ENCODE measurements at places on chromosomes 1 and 21. TPM values are rescaled to one million over a fixed set of nuclear protein-coding genes. Genes with fewer than 3 reads are reported as not detected.

Gene MR1
- total RNA-seq: 19.2 TPM

Gene S100A8
- 33.5 TPM for total RNA-seq

Gene FAM163A
- not detected for total RNA-seq

Gene TCEA3
- 11.3 TPM for total RNA-seq

Gene KCNAB2
- 17.9 TPM for total RNA-seq

Gene RGS16
- total RNA-seq: 8.1 TPM

Gene CHRM3
- total RNA-seq: 0.85 TPM

Gene RPTN
- total RNA-seq: not detected

DNA sequence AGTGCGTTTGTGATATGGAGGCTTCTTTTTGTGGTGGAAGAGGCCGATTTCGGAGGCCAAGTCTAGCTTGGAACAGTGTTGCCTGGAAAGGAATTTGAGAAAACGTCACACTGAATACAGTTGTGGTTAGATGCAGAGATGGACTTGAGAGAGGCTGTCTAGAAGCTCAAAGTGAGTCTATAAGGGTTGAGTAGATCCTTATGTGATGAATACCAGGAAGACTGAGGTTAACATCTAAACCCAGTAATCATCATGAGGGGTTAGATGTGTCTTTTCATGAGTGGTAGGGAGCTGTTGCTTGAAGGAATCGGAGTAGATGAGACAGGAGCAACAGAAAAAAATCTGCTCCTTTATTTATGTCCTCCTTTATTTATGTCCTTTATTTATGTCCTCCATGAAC, 114.6 kb upstream of the IVNS1ABP start:
- H3K4me1 ChIP-seq: peaks cover 3% of the 10 kb centered on the region
- no peak for DNase-seq
- H3K36me3 ChIP-seq: no peaks in the 10 kb centered on the region

- H3K27me3 ChIP-seq: no peaks in the 10 kb centered on the region
- H3K4me1 ChIP-seq: no peaks in the 10 kb centered on the region
- no peak within 1 kb of the TSS for H3K27ac ChIP-seq
- no peak for DNase-seq
Measured at GRCh38 chr21:30598802-30599201, at the start of gene KRTAP6-2. Gene KRTAP6-2, minus strand, starts transcription at chr21:30598902. Its CDS starts 28 bp downstream, at chr21:30598874.

GRCh38 chr1:222454782-222455181, 93.1 kb downstream of the HHIPL2 start:
- peak overlapping the region; percentile 12 for H3K4me3 ChIP-seq
- H3K27me3 ChIP-seq: no peaks in the 10 kb centered on the region
- DNase-seq: no peak
- no peaks in the 10 kb centered on the region for H3K4me1 ChIP-seq

DNA sequence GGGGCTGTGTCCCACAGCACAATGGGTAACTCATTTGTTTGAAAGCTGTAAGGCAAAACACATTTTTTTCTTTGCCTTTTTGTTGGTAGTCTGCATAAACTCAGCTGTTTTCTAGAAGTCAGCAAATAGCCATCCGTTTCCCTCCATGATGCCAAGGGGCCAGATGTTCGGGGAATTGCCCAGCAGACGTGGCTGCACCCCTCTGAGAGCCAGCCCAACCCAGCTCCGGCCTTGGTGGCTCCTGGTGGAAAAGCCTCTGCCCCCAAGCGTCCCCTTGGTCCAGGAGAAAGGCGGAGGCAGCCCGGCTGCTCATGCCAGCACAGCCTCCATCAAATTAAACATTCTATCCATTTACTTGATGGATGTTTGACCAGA, 58.4 kb upstream of the ADARB1 start:
- H3K4me3 ChIP-seq: no peak overlapping the region
- peaks cover 17% of the 10 kb centered on the region for H3K4me1 ChIP-seq

GRCh38 chr1:24424990-24425389, 9.4 kb downstream of the NIPAL3 start:
- no peaks in the 10 kb centered on the region for H3K36me3 ChIP-seq
- H3K4me3 ChIP-seq: no peak overlapping the region

GRCh38 chr1:225762444-225762843, 15.2 kb upstream of the SRP9 start:
- no peak overlapping the region for H3K4me3 ChIP-seq
- no peaks in the 10 kb centered on the region for H3K36me3 ChIP-seq
- no peak for DNase-seq
- peaks cover 31% of the 10 kb centered on the region for H3K4me1 ChIP-seq
- no peaks in the 10 kb centered on the region for H3K27me3 ChIP-seq
- peak overlapping the region; percentile 74 for H3K27ac ChIP-seq

- no peak for DNase-seq
- H3K4me3 ChIP-seq: no peak overlapping the region
- no peak overlapping the region for H3K27ac ChIP-seq
- no peaks in the 10 kb centered on the region for H3K27me3 ChIP-seq
- H3K36me3 ChIP-seq: no peaks in the 10 kb centered on the region
- no peaks in the 10 kb centered on the region for H3K4me1 ChIP-seq
Measured at GRCh38 chr1:165397944-165398343, 41.4 kb upstream of the LMX1A start.

GRCh38 chr21:44865561-44866280, 7.8 kb downstream of the PTTG1IP start:
- peaks cover 43% of the 10 kb centered on the region for H3K36me3 ChIP-seq
- H3K4me3 ChIP-seq: no peak overlapping the region
- DNase-seq: no peak
- H3K4me1 ChIP-seq: peaks cover 55% of the 10 kb centered on the region
- H3K27ac ChIP-seq: peak overlapping the region; percentile 9
- H3K27me3 ChIP-seq: no peaks in the 10 kb centered on the region

DNA sequence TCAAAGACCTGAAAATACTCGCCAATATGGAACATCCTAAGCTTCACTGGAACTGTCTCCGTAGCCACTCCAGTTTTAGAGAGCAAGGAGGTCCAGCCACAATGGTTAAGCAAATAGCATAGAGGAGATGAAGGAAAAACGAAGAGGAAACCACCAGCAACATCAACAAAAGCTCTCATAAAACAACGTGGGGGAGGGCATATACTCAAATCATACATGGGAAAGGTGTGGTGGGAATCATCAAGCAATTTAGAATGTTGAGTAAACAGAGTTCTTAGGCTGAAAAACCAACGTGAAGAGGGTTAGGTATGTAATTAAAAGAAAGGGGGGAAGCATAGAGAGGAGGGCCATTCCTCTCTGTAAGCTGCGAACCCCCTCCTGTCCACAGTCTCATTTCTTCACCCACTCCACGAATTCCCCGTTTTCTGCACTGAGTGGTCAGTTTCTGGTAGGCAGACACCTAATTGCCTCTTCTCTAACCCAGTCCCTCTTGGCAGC, 1.0 kb downstream of the TMEM59 start:
- H3K27ac ChIP-seq: peak overlapping the region; percentile 96
- no peaks in the 10 kb centered on the region for H3K36me3 ChIP-seq
- H3K27me3 ChIP-seq: no peaks in the 10 kb centered on the region
- peaks cover 48% of the 10 kb centered on the region for H3K4me1 ChIP-seq

- no peaks in the 10 kb centered on the region for H3K4me1 ChIP-seq
- H3K4me3 ChIP-seq: no peak overlapping the region
- H3K36me3 ChIP-seq: no peaks in the 10 kb centered on the region
- no peak overlapping the region for H3K27ac ChIP-seq
Measured at GRCh38 chr21:18424276-18424675, 20.7 kb upstream of the TMPRSS15 start.

GRCh38 chr21:45615145-45615711, 28.3 kb upstream of the PCBP3 start:
- no peaks in the 10 kb centered on the region for H3K36me3 ChIP-seq
- H3K4me3 ChIP-seq: no peak overlapping the region
- no peaks in the 10 kb centered on the region for H3K4me1 ChIP-seq

- H3K36me3 ChIP-seq: peaks cover 2% of the 10 kb centered on the region
- H3K4me3 ChIP-seq: no peak overlapping the region
- H3K27me3 ChIP-seq: no peaks in the 10 kb centered on the region
- DNase-seq: no peak
- H3K4me1 ChIP-seq: no peaks in the 10 kb centered on the region
Measured at GRCh38 chr1:155833665-155834295, 23.2 kb downstream of the GON4L start.

- H3K4me1 ChIP-seq: peaks cover 3% of the 10 kb centered on the region
- no peak for DNase-seq
- no peaks in the 10 kb centered on the region for H3K27me3 ChIP-seq
- H3K4me3 ChIP-seq: no peak overlapping the region
- no peak overlapping the region for H3K27ac ChIP-seq
Measured at GRCh38 chr1:166902279-166902678, 26.2 kb upstream of the TADA1 start.

DNA sequence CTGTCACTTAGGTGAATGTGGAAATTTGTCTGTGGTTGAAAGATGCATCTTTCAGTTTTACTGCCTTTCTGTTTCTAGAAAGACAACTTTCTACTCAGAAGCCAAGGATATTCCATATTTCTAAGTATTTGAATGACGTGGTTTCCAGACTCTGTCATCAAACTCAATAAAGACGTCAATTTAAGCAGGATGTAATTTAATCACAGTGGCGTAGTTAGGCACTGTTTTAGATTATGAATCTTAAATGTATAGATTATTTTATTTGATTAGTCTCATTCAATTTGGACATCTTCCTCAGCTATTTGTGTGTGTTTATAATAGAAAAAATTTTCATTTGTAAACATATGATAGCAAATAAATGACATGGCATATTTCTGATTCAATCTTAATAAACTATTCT, 298.9 kb downstream of the RYR2 start:
- H3K4me1 ChIP-seq: no peaks in the 10 kb centered on the region
- no peaks in the 10 kb centered on the region for H3K36me3 ChIP-seq
- no peaks in the 10 kb centered on the region for H3K27me3 ChIP-seq
- no peak overlapping the region for H3K27ac ChIP-seq
- DNase-seq: no peak

- H3K4me1 ChIP-seq: peaks cover 28% of the 10 kb centered on the region
- H3K4me3 ChIP-seq: peak overlapping the region; percentile 1
- H3K27ac ChIP-seq: no peak overlapping the region
- no peaks in the 10 kb centered on the region for H3K27me3 ChIP-seq
- no peak for DNase-seq
Measured at GRCh38 chr1:221335161-221336101, 406.5 kb downstream of the DUSP10 start.

DNA sequence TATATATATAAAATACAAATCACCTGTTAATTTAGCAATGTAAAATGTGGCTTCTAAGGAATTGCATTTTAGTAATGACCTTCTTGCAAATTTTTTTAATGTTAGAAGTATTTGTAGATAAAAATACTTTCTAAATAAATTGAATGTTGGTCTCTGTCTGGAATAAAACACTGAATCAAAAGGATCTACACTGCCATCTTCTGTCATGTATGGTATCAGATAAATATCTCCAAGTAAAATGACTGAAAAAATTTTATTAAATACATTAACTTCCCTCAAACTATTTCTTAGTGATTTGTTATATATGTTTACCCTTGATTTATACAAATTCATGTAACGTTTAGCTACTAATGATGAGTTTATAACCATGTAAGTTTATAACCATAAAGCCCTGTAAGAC, 2029.3 kb downstream of the MRPL39 start:
- H3K4me3 ChIP-seq: no peak overlapping the region
- DNase-seq: no peak
- no peak overlapping the region for H3K27ac ChIP-seq
- no peaks in the 10 kb centered on the region for H3K27me3 ChIP-seq
- no peaks in the 10 kb centered on the region for H3K36me3 ChIP-seq

GRCh38 chr1:9500756-9501754, 38.2 kb upstream of the SLC25A33 start:
- no peaks in the 10 kb centered on the region for H3K27me3 ChIP-seq
- DNase-seq: no peak
- H3K4me3 ChIP-seq: no peak overlapping the region
- peaks cover 3% of the 10 kb centered on the region for H3K4me1 ChIP-seq

DNA sequence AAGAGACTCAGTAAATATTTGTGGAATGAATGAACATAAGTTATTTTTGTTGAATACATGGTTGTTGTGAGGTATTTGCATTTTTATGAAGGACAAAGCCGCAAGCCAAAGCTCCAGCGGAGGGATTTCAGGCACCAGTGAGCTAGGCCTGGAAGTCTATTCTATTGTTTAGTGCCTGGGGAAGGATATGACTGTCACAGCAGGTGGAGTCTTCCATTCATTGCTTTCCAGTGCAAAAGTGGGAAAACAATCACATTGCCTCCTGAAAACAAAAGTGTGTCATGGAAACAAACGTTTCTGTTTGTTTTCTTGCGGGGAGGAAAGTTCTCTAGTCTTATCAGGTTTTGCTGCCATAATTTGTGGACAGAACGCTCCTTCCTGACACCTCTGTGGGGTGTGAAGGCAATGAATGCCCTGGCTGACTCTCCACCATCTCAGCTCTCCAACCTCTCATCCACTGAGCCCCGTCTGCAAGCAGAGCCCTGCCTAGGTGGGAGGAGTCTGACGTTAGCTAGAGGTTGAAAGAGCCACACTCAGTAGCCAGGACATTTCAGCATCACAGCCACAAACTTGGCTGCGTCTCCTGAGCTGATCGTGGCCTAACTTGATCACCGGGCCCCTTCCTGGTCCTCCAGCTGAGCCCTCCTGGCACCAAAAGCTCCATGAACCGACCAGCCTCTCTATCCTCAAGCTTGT, 739.1 kb downstream of the MATN1 start:
- no peak overlapping the region for H3K4me3 ChIP-seq
- H3K4me1 ChIP-seq: no peaks in the 10 kb centered on the region
- no peak overlapping the region for H3K27ac ChIP-seq

GRCh38 chr1:42322577-42322976, 12.5 kb downstream of the FOXJ3 start:
- H3K4me1 ChIP-seq: peaks cover 4% of the 10 kb centered on the region
- no peak overlapping the region for H3K27ac ChIP-seq
- H3K36me3 ChIP-seq: no peaks in the 10 kb centered on the region
- no peak overlapping the region for H3K4me3 ChIP-seq

DNA sequence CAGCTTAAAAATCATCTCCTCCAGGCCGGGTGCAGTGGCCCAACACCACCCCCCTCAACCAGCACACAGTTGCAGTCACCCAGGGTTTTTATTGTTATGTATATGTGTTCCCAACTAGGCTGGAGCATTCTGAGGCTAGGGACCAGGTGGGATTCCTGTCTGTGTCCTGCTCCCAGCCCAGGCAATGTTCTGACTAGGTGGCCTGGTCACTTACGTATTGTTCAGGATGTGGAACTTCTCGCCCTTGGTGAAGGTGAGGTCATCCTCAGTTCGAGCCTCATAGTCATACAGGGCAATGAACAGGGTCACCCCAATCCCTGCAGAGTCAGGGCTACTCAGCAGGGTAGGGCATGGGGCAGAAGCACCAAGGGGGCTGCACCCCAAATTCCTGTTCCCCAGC, 12.2 kb downstream of the FGR start:
- no peak for DNase-seq
- no peak overlapping the region for H3K27ac ChIP-seq
- H3K4me3 ChIP-seq: no peak overlapping the region
- no peaks in the 10 kb centered on the region for H3K4me1 ChIP-seq
- H3K27me3 ChIP-seq: no peaks in the 10 kb centered on the region

GRCh38 chr1:59298026-59298583, 1.2 kb downstream of the FGGY start:
- H3K36me3 ChIP-seq: no peaks in the 10 kb centered on the region
- H3K27ac ChIP-seq: peak overlapping the region; percentile 99
- no peak for DNase-seq
- peaks cover 13% of the 10 kb centered on the region for H3K4me1 ChIP-seq
- no peak overlapping the region for H3K4me3 ChIP-seq
- no peaks in the 10 kb centered on the region for H3K27me3 ChIP-seq

Data from ascending aorta (tissue), 2 donors.